ACHN (cell line): ENCODE measurements at places on chromosomes 16 and 17.

GRCh38 chr16:11372073-11372828 is 27.0 kb downstream of the RMI2 start:
- DNase-seq = no peak

GRCh38 chr17:9536061-9536460 is 39.6 kb downstream of the STX8 start:
- DNase-seq = no peak

DNA sequence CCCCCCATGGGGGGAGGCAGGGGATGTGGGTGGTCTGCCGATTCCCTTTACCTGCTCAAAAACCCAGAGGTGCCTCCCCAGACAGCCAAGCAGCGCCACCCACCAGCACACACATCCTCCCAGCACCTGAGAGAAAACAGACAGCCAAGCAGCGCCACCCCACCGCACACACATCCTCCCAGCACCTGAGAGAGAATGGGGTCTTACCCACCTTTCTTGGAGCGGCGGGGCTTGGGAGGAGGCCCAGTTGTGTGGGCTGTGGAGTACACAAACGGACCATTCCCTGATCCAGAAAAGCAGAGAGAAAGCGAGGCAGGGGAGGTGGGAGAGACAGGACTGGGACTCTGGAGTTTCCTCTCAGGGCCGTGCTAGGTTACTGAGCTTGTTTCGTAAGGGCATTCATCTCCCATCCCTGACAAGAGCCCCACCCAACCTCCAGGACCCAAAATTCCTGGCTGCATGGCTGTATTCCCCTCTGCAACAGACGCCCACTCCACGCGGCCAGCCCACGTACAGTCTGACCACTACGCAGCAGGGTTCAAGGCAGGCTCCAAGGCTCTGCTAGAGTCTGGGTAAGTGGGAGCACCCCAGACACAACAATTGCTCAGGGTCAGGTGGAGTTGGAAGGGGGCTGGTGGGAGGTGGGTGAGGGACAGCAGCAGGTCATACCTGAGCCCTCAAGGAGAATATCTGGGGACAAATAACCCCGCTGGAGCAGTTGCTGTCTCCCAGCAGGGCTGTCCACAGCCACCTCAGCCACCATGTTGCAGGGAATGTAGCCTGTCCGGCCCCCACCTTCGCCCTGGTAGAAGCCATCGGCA is 22.3 kb downstream of the TSPOAP1 start:
- no peak for DNase-seq

- DNase-seq = no peak
Measured at GRCh38 chr16:14527411-14528044, 102.5 kb downstream of the PARN start.

GRCh38 chr16:19210280-19210924 is 42.4 kb downstream of the SYT17 start:
- no peak for DNase-seq

DNA sequence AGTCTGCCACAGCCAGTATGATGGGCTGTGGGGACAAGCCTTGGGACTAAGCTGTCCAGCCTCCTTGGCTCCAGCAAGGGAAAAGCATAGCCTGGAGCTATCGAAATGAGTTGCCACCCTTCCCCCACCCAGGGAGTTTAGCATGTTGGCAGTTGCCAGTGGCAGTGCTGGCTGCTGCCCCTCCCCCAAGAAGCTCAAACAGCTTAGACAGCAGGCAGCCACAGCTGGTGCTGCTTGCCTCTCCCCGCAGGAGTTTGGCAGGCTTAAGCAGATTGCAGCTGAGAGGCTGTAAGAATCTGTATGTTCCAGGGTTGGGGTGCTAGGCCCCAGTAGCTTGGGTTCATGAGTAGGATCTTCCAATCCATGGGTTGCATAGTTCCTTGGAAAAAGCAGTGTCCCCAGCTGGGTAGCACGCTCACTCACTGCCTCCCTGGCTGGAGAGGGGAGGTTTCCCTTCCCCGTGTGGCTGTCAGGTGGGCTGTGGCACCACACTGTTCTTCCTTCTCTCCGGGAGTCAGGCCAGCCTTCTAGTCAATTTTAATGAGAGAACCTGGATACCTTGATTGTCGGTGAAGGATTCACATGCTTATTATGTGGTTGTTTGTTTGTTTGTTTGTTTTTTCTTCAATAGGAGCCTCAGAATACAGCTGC is 506.1 kb downstream of the CDH11 start:
- DNase-seq = no peak

DNA sequence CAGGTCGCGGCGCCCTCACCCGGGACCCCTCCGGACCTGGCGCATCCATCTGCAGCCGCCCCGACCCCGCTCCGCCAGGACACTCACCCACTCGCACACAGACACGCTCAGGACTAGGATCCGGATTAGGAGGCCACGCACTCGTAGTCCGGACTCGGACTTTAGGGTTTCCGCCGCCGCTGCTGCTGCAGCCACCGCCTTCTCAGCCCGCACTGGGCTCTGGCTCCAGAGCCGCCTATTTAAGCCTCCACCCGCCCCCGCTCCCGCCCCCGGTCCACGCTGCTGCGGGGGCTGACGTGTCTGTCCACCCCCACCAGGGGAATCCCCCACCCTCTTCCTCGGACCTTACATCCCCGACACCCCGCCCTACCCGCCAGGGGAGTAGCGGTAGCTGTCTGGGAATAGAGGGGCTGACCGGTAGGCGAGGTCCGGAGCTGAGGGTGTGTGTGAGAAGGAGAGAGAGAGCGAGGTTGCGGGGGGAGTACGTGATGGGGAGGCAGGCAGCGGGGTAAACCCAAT is at the start of gene RRAD:
RRAD (minus strand) TSS at position 214 of the 519 bp plus-strand sequence. CDS start 356 bp downstream, outside the sequence.
- peak; percentile 93 for DNase-seq

GRCh38 chr17:56358651-56359050 is 205.4 kb downstream of the ANKFN1 start:
- no peak for DNase-seq

GRCh38 chr17:81481073-81481799 is 31.4 kb downstream of the ACTG1 start:
- DNase-seq = no peak

DNA sequence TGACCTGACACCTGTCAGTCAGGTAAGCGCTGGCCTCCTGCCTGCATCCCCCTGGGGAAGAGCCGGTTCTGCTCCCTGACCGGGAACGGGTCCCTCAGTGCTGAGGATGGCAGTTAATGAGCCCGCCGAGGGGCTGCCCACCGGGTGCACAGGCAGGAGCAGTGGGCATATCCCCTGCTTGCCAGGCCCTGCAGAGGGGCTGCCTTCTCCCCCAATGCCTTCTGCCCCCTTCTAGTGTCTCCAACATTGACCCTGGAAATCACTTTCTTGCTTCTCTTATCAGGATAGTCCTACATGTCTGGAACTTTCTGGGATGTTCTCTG is 388.5 kb downstream of the SEC14L1 start:
- DNase-seq = no peak

- DNase-seq = no peak
Measured at GRCh38 chr16:70777973-70778406, 23.0 kb downstream of the VAC14 start.

DNA sequence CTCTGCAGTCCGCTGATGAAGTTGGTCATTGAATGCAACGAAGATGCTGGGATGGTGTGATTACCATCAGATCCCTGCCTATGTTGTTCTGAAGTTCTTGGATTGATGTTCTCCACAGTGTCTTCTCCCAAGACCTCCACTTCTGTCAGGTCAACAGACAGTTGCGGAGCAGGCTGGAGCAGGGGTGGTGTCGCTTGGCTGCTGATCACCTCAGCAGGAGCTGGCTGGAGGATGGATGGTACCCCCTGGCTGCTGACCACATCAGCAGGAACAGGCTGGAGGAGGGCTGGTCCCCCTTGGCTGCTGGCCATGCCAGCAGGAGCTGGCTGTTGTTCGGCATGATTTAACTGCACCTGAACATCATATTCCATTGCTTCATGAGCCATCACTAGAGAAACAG is 5.6 kb downstream of the RFWD3 start:
- DNase-seq = no peak

DNA sequence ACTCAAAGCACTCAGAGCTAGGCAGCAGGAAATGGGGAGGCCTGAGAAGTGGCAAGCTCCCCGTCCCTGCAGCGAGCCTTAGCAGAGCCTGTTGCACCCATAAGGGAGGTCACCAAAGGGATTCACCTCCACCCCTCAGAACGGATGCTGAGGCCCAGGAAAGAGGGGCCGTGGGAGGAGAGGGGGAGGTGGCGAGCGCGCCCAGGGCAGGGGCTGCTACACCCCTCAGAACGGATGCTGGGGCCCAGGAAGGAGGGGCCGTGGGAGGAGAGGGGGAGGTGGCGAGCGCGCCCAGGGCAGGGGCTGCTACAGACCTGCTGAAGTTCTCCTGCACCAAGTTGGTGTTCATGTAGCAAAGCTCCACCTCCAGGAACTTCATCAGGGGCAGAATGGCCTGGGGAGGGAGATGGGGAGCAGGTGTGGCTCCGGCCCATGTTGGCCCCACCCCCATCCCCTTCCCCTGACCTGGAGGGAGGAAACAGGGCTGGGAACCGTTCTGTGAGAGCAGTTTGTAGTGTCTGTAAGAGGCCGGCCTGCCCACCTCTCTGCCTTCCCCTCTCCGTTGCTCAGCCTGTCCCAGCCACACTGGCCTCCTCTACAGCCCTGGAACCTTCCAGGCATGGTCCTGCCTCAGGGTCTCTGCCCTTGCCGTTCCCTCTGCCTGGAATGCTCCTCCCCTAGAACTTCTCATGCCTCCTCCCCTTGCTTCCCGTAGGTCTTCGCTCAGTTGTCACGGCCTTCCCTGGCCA is 11.4 kb downstream of the UNC13D start:
- DNase-seq = no peak

DNA sequence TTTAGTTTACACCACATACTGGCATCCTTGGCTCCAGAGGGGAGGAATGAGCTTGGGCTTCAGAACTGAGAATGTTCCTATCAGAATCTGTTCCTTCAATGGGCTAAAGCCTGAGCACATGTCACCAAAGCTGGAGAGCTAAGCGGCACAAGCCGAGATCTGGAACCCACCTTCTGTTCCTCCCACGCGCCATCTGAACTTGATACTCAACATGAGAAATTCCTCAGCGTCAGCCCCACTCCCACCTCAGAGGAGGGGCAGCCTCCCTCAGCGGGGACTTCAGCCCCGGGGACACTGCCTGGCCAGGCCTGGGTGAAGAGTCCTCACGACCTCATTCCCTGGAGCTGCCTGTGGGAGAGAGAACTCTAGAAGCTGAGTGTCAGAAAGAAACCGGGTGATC is 22.8 kb upstream of the SLC47A1 start:
- DNase-seq = no peak

- no peak for DNase-seq
Measured at GRCh38 chr16:89600956-89601355, 12.5 kb upstream of the DPEP1 start.

DNA sequence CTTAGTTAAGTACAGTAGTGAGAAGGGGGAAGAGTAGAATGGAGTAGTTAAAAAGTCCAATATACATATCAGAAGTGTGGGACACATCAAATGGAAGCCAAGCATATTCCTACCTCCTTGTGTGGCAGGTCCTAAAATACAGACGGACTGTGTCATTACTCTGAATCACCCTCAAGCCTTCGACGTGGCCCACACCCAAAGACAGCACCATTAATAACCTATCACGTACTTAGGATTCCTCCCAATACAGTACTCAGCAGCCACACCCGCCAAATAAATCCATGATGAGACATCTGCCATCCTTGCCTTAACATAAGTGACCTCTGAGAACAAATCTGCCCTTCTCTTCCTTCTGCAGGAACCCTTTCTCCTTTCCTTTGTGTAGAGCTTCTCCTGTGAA is 38.9 kb downstream of the UBE2G1 start:
- no peak for DNase-seq

DNA sequence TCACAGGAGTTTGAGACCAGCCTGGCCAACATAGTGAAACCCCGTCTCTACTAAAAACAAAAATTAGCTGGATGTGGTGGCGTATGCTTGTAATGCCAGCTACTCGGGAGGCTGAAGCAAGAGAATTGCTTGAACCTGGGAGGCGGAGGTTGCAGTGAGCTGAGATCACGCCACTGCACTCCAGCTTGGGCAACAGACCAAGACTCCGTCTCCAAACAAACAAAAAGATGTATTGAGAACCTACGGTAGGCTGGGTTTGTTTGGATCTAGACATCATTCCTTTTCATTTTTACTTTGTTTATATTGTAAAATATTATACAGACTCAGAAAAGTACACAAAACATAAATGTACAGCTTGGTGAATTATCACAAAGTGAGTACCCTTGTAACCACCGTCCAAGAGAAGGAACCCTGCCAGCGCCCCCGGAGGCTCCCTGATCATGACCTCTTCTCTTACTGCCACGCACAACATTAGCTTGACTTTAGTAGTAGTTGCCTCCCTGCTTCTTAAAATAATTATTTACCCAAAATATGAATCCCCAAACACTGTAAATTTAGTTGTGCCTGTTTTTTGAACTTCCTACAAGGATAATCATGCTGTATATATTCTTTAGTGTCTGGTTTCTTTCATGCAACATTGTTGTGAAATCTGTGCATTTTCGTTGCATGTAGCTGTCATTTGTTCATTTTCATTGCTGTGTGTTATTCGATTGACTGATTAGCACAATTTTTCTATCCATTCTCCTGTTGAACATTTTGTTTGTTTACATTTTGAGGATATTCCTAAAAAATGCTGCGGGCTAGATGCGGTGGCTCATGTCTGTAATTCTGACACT is 56.5 kb downstream of the KSR1 start:
- DNase-seq = no peak

DNA sequence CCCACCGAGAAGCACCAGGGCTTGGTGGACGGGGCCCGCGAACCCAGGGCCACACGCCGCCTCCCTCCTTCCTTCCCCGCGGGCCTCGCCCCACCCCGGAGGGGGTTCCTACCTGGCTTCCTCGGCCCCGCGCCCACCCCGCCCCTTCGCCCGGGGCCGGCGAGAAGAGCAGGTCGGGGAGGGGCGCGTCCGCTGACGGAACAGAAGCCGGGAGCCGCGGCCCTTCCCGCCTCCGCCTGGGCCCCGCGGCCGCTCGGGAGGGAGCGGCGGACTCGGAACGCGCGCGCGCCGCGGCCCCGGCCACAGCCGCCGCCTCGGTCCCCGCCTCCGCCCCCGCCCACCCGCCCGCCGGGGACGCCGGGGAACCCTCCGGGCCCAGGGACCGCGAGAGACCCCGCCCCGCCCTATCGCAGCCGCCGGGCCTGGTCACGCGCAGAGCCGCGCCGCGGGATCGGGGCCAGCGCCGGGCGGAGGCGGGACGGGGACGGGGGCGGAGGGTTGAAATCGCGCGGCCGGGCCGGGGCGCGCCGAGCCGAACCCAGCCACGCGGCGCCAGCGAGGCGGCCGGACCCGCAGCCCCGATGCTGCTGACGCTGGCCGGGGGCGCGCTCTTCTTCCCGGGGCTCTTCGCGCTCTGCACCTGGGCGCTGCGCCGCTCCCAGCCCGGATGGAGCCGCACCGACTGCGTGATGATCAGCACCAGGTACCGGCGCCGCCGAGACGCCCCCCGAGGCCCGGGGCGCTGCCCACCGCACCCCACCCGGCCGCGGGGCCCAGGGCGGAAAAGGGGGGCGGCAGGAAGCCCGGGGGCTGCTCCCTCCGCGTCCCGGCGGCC is at the start of gene TLCD3A:
TLCD3A (plus strand) TSS at position 530 of the 835 bp plus-strand sequence; CDS start at position 582, 52 bp downstream.
- DNase-seq = peak; percentile 75

GRCh38 chr17:34562387-34562786 is 17.0 kb upstream of the TMEM132E start:
- DNase-seq = peak; percentile 19
